ENCODE measurements at places on chromosomes 13 and 19. TPM values are rescaled to one million over a fixed set of nuclear protein-coding genes. Genes with fewer than 3 reads are reported as not detected.
A peak's percentile ranks its signal among the peaks of the same experiment; 100 is the strongest.

- no peaks in the 10 kb centered on the region for H3K36me3 ChIP-seq
- H3K4me3 ChIP-seq: no peak overlapping the region
- H3K27me3 ChIP-seq: no peaks in the 10 kb centered on the region
- H3K27ac ChIP-seq: no peak overlapping the region
- DNase-seq: no peak
These were observed 31.4 kb downstream of the CCDC122 start for GRCh38 chr13:43848001-43848649.

DNA sequence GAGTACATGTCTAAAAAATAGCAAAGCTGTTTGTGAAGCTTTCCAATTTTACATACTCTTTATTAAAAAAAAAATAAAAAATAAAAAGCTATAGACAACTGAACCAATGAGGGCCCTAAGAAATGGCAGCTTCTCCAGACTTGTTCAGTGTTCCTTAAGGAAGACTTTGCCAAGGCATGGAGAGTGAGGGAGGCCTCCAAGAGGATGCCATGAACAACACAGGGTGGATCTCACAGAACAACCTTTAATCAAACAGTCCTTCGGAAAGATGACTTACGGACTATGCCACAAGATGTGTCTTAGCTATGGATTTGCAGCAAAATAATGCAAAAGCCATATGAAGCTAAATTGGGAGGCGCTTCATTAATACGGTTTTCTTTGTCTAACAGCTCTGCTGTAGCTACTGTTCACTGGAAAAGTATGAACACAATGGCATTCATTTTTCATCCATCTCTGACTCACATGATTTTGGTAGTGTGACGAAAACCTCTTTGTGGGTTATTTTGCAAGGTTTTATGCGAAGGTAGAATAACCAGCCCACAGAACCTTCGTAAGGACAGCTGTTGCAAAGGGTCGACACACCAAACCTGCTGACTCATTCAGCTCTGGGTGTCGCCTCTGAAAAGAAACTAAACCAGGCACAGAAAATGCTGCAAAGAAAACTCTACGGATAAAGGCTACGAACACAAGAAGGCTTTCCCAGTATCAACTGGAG, 27.7 kb downstream of the EFNB2 start:
- no peaks in the 10 kb centered on the region for H3K27me3 ChIP-seq
- no peak overlapping the region for H3K4me3 ChIP-seq
- no peaks in the 10 kb centered on the region for H3K4me1 ChIP-seq

GRCh38 chr19:5125797-5126497, 157.0 kb downstream of the KDM4B start:
- peaks cover 6% of the 10 kb centered on the region for H3K4me1 ChIP-seq
- H3K27ac ChIP-seq: no peak overlapping the region
- H3K4me3 ChIP-seq: no peak overlapping the region
- no peaks in the 10 kb centered on the region for H3K27me3 ChIP-seq
- H3K36me3 ChIP-seq: peaks cover 6% of the 10 kb centered on the region
- no peak for DNase-seq

DNA sequence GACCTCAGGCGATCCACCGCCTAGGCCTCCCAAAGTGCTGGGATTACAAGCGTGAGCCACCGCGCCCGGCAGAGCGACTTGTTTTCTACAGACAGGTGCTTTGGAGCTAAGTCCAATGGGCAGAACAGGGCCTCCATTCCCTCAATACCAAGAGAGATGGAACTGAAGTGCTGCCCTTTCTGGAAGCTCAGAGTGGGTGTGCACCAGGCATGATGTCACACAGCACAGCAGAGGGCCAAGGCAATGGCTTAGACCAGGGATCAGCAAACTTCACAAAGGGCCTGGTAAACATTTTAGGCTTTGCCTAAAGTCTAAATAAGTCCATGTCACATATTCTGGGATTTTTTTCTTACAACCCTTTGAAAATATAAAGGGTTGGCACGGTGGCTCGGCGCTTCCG, 21.3 kb downstream of the TLE6 start:
- H3K4me3 ChIP-seq: no peak overlapping the region
- no peak for DNase-seq
- no peak overlapping the region for H3K27ac ChIP-seq

PCDH17 gene
- total RNA-seq: 1.3 TPM

GRCh38 chr13:48353590-48353989, 50.0 kb downstream of the RB1 start:
- no peak for DNase-seq
- no peaks in the 10 kb centered on the region for H3K27me3 ChIP-seq
- no peak overlapping the region for H3K27ac ChIP-seq
- no peaks in the 10 kb centered on the region for H3K4me1 ChIP-seq
- no peaks in the 10 kb centered on the region for H3K36me3 ChIP-seq

- H3K4me1 ChIP-seq: no peaks in the 10 kb centered on the region
- peak overlapping the region; percentile 18 for H3K4me3 ChIP-seq
- no peaks in the 10 kb centered on the region for H3K27me3 ChIP-seq
- no peak overlapping the region for H3K27ac ChIP-seq
- no peak for DNase-seq
These were observed 1.2 kb downstream of the PPM1N start for GRCh38 chr19:45499196-45500180.

DNA sequence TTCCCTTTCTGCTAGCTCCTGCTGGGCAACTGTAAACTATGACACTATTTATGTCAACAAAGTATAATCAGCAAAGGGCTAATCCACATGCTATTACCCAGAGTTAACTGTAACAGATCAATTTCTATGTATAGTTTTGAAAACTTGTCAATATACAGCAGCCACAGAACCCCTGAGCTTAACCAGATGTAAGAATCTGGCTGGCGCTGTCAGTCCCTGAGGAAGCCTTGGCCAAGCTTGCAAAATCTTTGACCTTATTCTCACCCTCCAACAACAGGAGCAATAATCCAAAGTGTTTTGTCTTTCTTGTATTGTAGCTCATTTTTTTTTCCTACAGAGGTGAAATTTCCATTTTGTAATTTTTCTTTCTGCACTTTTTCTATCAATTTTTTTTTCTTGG, 1230.1 kb upstream of the SLC10A2 start:
- H3K27me3 ChIP-seq: no peaks in the 10 kb centered on the region
- DNase-seq: no peak

DNA sequence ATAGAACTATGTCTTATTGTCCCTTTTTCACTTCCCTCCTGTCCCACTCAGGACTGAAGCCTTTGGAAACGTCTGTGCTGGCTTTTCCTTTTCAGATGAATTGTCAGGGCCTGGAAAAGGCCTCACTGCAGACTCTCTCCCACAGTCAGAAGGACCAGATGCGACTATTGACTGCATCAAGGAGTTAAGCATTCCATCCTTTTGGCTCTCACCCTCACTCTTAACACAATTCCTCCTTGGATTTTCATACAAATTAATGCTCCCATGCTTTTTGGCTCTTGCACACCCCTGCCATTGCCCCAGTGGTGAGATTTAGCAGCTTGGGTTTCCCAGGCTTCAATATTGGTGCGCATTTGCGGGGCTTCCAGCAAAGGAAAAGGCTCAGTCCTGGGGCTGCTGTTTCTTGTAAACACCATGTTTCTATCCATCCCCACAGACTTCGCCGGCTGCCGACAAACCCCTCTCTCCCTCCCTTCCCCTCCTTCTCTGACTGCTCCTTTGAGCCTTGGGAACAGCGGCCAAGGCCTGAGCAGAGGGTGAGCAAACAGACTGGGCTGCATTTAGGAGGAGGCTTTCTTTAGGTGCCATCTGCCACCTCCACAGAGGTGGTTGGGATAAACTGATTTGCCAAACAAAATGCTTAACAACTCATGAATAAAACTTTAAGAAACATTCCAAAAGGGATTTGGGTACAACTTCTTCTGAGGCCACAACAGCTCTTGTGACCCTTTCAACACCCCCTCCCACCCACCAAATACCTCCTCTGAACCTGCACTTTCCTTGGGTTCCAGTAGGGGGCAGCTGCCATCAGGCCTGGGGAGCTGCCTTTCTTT, 48.6 kb upstream of the PCDH8 start:
- no peaks in the 10 kb centered on the region for H3K4me1 ChIP-seq
- H3K36me3 ChIP-seq: no peaks in the 10 kb centered on the region
- no peak overlapping the region for H3K4me3 ChIP-seq
- no peak for DNase-seq
- H3K27ac ChIP-seq: no peak overlapping the region
